Stimulated activated CD8-positive, alpha-beta memory T cell treated with anti-CD3 and anti-CD28 coated beads, Interleukin-15, amount 100 ng/mL, for 24 hours (primary cell): ENCODE measurements at places on chromosomes 2 and 18.

GRCh38 chr18:989425-989824, 84.8 kb downstream of the ADCYAP1 start:
- DNase-seq, result no peak

DNA sequence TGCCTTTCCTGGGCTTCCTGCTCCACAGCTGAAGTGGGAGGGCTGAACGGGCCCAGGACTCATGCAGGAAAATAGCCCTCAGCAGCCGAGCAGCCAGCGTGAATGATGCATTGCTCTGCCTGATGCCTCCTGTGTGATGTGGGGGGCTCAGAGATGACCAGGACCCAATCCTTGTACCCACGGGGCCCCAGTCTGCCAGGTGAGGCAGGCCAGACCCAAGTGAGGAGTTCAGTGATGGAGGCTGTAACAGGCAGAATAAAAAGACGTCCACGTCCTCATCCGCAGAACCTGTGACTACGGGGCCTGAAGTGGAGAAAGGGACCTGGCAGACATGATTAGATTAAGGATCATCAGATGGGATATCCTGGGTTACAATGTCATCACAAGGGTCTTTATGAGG, 194.9 kb upstream of the HDAC4 start:
- DNase-seq, result no peak

- no peak for DNase-seq
Observed at GRCh38 chr2:96356889-96357288, 21.3 kb downstream of the NCAPH start.

GRCh38 chr2:190181123-190181669, 118.7 kb upstream of the MSTN start:
- DNase-seq, result no peak

- DNase-seq, result no peak
Observed at GRCh38 chr18:77197073-77197472, 52.6 kb upstream of the GALR1 start.

DNA sequence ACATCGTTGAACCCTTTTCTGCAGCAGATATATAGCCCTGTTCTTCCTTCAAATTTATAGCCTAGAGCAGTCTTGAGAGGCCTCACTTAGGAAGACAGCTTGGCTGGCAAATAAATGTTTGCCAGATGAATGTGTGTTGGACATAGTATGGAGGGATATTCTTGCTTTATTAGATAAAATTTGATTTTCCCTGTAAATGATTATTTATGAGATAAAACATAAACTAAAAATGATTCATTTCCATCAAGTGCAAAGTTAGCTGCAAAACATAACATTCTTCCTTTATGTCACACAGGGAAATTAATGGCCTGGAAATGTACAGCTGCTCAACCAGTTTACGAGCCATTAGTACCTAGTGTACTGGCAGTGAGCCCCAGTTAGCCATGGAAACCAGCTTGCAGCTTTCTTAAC, 82.5 kb downstream of the LIMS1 start:
- no peak for DNase-seq

DNA sequence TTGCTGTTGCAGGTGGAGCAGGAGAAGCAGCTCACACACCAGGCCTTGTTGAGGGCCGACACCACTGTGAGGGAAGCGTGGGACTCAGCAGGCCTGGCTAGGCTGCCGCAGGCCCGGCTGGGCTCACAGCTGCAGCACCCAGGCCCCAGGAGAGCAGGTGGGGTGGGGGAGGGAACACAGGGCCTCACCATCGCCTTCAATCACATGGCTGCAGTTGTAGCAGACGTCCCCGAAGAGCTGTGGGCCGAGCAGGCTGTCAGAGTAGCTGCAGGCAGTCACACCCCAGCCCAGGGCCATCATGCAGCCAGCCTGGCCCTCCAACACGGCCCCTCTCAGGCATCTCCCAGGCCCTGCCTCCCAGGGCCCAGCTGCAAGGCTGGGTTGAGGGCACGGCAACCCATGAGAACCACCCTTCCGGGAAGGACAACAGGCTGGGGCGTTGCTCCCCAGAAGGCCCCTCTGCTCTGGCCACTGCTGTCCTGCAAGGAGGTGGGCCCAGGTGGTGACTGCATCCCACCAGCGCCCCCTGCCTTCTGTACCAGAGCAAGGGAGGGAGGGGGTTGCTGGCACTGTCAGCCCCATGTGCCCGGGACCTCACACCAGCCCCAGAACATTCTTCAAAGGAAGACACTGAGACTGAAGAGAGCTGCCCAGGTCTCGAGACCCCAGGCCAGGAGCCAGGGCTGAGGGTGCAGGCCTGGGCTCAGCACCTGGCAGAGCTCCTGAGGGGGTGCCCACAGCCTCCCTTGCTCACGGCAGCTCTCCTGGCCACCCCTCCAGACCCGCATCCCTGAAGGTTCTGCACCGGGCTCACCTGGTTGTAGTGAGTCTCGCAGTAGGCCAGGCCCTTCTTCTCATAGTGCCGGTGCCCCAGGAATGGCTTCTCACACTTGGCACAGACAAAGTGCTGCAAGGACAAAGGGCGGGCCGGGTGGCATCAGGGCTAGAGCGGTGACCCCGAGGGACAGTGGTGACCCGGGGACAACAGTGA, 5.6 kb upstream of the GPR17 start:
- no peak for DNase-seq

DNA sequence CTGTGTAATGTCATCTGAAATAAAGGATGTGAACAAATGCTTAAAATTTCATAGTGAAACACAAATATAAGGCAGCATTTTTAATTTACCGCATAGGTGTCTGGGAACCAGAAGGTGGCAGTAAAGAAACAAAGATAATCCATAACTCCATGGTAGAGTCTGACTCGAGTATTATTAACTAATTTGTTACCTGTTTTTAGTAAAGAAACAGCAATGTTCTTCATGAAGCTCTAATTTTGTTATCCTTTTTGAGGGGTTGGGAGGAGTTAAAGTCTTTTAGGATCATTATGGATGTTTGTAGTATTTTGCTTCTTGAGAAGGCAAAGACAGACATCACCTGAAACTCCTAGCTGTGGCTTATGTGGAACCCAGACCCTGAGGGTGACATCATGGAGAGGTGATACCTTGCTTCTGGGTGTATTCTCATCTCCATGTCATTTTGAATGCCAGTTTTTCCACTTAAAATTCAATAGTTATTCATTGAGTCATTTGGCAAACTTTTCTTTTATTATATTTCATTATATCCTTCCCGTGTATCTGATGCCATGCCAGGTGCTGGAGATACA, 286.2 kb upstream of the EPAS1 start:
- no peak for DNase-seq

DNA sequence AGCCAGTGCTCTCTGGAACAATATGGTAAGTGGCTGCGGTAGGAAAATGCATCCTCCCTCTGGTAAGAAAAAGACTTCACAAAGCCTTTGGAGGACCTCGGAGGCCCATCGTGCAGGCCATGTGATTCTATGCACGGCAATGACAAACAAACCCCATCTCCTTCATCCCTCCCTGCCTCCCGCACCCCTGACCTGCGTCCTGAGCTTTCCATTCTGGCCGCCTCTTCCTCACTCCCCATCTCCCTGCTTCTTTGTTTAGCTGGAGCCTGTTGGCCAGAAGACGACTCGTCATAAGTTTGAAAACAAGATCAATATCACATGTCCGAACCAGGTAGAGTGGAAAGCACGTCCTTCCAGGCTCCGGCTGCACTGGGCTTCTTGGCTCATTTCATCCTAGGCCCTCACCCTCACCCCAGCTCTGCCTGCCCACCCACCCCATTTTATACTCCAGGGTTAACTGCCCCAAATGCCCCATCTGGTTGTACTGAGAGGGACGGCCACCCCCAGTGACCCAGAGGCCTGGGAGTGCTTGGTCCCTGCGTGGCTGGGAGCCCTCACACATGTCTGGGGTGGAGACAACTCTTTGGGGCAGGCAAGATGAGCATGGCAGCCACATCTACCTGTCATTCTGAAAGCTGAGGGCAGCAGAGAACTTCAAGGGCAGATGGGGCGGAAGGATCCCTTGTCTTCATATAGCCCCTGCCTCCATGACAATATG, 94.0 kb downstream of the PLB1 start:
- no peak for DNase-seq

DNA sequence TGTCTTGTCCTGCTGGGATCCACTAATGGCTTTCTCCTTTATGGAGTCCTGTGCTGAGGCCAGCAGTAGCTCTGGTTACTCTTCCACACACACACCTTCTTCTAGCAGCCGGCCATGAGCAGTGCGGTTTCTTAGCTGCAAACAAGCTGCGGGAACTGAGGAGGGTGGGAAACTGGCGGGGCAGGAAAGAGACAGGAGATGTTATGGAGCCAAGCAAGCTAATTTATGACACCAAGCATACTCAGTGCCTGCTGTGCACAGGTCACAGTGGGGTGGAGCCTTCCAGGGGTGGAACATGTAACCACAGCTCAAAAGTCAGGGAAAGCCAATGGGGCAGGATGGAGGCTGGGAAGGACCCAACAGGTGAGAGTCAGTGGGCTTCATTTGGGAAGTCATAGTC, 180.8 kb downstream of the FAM210A start:
- DNase-seq, result no peak

- DNase-seq, result no peak
Observed at GRCh38 chr2:85243101-85244072, 84.4 kb downstream of the TGOLN2 start.

DNA sequence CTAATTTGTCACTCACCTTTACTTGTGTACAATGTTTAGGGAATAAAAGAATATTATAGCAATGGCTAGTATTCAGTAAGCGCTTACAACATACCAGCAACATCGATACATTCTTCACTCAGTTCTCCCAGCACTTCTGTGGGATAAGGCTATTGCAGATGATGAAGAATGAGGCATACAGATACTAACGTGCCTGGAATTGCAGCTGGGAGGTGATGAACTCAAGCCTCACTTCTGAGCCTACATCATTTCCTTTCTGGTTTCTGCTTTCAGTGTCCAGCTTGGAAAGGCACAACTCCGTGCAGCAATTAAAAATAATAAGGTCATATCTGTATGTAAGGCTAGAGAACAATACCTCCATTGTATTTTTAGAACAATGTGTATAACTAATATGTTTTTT, 95.4 kb upstream of the AQP4 start:
- no peak for DNase-seq

DNA sequence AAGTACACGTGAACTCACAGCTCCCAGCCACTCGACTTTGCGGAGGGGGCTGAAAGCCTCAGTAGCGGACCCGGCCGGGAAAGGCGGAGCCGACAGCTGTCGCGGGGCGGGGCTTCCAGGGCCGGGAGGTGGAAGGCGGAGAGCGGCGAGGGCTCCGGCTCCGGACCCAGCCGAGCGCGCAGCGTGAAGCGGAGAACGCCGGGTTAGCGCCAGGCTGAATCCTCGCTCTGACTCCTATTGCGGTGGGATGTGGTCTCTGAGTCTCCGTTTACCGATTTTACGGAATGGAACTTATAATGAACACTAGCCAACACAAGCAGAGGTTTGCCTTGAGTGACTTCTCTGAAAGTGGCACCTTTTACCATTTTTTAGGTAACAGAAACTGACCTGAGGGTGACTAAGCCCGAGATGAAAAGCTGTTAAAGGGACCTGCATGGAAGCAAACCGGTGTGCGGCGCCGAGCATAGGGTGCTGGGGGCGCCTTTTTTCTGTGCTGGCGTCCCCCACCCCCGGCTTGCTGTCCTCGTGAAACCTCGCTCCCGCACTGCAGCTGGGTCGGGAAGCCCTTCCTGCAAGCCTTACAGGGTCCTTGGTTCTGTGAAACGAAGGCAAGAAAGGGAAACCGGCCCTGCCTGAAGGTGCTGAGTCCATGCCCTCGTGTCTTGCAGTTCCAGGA, 72.9 kb downstream of the EN1 start:
- DNase-seq, result peak; percentile 1

DNA sequence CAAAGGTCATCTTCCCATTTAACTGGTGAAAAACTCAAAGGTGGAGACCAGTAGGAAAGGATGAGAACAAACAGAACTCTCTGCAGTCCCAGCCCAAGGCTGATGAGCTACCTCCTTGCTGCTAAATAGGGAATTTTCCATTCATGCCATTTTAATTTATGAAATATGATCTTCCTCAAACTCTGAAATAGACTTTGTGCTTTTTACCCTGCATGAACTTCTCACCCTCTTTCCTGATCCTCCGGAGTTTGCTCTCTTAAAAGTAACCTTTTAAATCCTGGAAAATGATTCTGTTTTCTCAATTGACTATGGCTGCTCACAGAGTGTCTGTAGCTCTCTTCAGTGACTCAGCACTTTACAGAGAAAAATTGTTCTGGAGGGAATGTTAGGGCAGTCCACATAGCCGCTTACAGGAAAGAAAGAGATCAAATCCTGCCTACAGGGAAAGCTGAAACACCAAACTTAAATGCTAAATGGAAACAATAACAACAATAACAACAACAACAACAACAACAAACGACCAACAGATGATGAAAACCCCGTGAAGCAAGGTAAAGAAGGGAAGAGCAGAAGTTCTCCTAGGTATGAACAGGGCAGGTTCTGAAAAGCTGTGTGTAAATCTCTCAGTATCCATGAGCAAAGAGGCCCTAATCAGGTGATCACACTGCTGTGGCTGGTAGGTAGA, 79.8 kb upstream of the SESTD1 start:
- no peak for DNase-seq

- no peak for DNase-seq
Observed at GRCh38 chr2:137173463-137173862, 408.1 kb downstream of the THSD7B start.

GRCh38 chr2:199926806-199927205, 15.7 kb downstream of the C2orf69 start:
- DNase-seq, result no peak

DNA sequence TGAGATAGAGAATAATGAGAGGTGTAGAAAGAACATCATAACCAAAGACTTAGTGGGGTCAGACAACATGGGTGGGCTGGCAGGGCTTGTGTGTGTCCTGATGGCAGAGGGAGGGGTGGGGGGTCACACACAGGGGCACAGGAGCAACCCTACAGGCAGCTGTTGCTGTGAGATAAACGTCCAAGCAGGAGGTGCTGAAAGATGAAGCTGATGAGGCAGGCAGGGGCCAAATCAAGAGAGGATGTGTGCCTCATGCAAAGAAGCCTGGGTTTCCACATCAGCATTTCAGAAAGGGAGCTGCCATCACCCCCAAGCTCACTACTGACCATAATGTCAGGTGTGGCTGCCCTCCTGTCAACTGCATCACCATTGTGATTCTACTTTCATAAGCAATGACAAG, 16.0 kb upstream of the SKA1 start:
- no peak for DNase-seq

GRCh38 chr2:173690349-173690748, 274.8 kb downstream of the SP3 start:
- no peak for DNase-seq

- no peak for DNase-seq
Observed at GRCh38 chr2:64374686-64375085, 79.3 kb upstream of the LGALSL start.

DNA sequence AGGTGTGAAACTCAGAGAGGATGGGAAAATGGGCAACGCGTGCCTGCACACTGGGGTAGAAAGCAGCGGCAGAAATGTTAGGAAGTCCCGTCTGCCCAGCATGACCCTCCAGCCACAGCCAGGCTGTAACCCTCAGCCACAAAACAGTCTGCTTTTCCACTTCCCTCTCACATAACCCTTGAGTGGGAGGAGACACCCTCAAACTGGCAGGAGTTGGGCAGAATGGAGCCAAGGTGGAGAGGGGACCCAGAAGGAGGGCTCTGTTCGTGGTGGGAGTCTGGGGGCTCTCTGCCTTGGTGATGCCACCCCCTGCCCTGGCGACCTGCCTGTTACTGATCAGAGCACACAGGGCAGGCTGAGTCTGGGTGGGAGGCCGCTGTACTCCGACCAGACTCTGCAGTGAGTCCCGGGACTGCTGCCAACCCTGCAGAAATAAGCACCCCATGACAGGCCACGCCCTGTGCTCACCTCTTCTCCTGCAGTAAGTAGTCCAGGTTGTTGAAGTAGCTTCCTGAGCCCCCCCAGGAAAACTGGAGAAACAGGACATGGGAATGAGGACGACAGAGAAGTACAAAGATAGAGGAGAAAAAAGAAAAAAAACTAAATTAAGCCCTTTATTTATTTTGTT, 16.0 kb downstream of the FAM178B start:
- no peak for DNase-seq
